OCI-LY7 (cell line): ENCODE measurements at places on chromosomes 6 and 20.

- no peak for DNase-seq
Observed at GRCh38 chr6:49118478-49118877, 344.6 kb downstream of the MMUT start.

DNA sequence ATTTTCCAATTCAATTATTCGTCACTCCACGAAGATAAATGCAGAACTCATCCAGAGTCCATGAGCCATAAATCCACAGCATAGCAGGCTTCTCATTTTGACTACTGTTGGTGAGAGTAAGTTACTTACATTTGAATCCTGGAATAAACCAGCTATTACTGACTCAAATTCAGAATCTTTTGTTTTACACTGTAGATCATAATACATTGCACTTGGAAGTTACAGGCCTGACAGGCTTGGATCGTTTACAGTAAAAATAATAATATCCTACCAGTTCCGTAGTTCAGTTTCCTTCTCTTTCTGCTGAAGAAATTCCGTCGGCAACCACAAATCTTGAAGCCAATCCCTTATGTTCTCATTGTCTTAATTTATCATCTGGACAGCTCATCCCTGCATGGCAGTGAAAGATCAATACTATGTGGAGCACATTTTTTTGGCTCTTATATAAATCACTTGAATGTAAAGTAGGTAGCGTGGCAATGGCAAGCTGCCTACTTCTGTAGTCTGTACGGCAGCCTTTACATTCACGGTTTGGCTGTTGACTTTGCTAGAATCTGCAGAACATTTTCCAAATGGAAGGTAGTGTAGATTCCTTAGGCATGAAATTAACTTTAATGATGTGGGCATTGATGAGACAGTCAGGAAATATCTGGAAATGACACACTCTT is 142.9 kb downstream of the WDR27 start:
- no peak for DNase-seq

DNA sequence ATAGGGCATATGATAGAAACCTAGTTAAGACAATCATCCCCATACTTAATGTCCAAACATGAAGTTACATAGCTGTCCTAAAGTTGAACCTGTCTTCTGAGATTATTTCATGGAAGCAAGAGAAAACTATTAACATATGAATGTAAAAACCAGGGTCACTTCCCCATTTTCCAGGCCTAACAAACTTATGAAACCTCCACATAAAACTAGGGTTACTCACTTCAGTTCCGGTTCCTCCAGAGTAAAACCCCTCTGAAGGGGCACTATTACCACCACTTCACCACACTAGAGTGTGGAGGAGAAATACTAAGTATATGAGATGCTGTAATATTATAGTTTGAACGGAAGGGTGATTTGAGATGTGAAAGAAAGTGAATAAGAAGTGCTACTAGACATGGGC is 14.9 kb downstream of the PRKN start:
- no peak for DNase-seq

DNA sequence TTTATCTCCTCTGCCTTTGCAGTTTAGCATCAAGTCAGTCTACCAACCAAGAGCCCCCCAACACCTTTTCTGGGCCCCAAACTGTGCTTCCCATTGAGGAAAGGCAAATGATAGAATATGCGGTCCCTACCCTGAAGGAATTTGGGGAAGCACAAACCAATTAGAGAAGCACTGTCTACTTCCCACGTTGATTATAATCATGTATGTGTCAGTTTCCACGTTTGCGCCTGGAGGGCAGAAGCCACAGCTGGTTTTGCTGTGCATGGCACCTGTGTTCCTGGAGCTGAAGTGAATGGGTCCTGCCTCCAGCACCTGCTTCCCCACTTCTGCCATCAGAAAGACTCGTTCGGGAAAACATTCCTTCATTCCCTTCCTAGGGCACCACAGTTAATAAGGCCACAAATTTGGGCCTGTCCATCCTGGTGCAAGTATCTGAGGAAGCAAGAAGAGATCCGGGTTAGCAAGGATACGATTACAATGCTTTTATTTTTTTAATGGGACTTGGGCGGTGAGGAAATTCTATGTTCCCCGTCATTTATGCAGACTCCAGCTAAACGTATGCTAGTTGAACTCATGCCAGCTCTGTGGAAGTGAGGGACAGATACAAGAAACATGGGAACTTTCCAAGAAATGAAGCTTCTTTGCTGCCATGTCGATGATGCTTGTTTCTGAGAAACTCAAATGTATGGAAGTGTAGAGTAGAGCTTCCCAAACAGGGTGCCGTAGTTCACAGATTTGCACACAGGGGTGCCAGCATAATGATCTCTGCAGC is 333.5 kb downstream of the NRN1 start:
- no peak for DNase-seq

DNA sequence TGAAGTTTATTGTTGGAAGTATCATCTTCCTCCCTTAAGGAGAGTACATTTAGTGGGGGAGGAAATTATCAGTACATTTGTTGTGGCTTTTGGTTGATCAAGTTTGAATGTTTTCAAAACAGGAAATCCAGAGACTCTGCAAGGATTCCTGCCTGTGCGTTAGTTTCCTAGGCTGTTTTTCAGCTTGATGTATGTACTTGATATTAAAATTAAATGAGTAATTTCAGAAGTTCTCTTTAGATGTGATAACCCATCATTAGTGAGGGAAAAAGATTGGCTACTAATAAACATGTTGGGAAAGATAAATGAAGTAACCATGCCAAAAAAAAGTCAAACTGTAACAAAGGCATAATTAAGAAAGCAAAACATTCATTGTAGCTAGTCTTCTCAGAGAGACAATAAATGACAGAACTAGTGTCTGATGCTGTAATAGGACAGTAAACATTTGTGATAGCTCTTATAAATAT is 88.0 kb upstream of the TULP1 start:
- DNase-seq: no peak

DNA sequence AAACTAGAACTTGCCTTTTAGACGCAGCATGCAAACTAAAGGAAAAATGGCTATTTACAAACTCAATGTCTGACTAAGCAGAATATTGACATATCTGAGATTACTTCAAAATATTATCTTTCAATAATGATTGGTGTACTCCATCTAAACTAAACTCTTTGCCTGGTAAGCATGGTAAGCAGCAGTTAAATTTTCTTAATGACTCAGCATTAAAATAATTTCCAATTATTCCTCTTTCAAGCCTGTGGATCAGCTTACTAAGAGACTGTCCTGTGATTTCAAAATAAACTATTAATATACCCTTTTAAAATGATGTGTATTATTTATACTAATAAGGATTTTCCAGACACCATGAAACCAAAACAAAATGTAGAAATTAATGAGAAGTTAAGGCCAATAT is 226.8 kb upstream of the THEMIS start:
- DNase-seq: no peak
